NCI-H524 (cell line): ENCODE measurements at places on chromosomes 2 and 18.
A peak's percentile ranks its signal among the peaks of the same experiment; 100 is the strongest.

DNA sequence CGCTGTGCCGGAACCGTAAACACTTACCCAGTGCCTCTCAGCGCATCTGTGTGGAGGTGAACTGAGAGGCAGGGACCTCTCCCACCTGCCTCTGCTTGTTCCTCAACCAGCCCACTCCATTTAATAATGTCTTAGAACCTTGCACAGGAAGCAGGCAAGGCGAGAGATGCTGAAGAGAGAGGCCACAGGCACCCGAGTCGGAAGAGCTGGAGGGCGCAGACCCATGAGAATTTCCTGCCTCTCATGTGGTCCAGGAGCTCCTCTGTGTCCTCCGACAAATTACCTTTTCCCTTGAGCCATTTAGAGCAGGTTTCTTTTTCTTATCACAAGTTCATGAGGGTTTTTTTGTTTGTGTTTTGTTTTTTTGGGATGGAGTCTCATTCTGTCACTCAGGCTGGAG, 4.9 kb upstream of the RFX8 start:
- DNase-seq: no peak

DNA sequence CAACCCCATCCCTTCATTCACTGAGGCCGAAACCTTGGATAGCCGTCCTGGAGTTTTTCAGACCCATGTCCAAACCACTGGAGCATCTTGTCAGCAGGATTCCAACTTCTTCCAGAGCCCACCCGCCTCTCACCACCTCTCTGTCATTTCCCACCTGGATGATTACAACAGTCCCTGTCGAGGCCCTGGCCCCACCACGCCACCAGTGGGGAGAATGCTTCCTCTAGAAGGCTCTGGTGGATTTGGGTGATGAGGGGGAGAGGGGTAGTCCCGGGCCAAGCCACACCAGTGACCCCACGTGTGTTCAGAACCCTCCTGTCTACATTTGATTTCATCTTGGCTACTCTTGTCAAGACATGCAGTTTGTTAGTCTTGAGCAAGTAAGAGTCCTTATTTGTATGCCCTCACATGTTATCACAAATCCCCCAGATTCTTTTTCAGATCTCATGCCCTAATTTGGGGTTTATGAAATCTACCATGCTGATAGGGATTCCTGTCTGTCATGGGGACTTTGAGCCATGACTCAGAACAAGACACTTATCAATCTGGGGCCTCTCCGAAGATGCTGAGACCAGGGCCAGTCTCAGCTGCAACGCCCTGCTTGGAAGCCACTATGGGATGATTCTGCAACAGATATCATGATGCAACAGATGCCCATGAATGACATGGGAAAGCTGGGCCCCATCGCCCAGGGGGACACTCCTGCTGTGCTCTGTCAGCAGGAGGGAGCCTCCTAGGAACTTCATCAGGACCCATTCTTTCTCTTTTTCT, 186.1 kb downstream of the ZFP36L2 start:
- DNase-seq: no peak

- DNase-seq: peak; percentile 74
These were observed 223.9 kb downstream of the MYT1L start for GRCh38 chr2:2107141-2107540.

GRCh38 chr18:27735117-27735516, 441.8 kb downstream of the CDH2 start:
- DNase-seq: peak; percentile 12

DNA sequence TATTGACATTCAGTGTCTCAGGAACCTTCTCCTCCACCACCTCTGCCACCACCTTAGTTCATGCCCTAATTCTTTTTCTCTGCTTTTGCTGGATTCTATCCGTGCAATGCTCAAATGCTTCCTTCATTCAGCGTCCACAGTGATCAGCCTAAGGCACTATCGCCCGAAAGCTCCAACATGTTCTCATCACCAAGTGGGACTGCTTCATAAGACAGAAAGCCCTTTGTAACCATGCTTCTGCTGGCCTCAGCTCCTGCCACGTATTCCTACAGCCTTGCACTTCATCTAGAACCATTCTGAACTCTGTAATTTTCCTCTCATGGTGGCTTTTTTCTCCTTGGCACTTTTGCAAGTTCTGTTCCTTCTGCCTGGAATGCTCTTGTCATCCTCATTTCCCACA, 222.9 kb downstream of the HNMT start:
- no peak for DNase-seq

DNA sequence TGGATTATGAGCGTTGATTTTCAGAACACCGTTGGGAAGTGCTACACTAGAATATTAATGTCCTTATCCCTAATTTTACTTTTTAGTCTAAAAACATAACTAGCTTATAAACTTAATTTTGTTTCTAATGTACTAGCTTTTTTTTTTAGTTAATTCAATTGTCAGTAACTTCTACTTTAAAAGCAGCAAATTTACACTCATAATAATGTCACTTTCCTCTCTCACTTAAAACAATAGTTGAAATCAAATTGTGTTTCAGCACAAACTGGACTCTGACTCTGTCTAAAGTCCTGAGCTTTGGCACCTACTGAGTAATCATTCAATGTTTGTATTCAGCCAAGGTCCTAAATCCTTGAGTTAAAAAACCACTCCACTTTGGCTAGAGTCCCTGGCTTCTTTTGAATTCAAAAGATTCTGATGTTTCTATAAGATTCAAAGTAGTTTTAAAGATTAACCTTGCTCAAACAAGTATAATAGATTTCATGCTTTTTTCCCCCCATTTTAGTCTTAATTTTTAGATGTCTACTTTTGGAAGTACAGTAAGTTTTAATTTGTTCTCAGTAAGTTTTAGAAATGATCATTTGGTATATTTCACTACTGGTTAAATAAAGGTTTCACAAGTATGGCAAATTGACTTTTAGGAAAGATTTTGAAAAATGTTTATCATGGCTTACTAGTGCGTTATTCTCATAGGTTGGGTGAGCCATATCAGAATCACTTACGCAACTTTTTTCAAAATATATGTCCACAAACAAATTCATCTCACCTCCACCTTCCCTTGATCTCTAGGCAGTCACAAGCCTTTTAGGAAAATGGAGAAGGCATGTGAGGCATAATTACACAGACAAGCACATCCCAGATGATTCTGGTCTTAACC, 23.4 kb downstream of the CCNYL1 start:
- DNase-seq: no peak

GRCh38 chr18:57748770-57749603, 54.1 kb downstream of the ATP8B1 start:
- DNase-seq: no peak

GRCh38 chr2:236657801-236658200, 88.2 kb downstream of the ACKR3 start:
- DNase-seq: no peak

DNA sequence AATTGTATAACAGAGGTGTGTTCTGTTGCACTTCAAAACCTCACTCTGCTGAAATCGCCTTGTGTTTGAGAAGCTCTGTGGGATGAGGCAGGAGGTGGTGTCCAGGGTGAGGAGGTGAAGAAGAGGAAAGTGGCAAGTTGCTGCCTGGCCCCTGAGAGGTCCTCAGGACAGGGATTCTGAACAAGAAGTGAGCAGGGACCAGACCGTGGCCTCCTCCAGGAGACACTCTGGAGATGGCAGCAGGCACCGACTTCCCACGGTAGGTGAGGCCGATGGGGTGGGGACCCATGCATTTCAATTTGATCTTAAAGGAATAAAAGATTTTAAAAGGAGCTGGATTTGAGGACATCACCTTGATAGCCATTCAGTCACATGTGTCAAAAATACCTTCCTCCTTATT, 37.5 kb upstream of the LAMA1 start:
- DNase-seq: no peak

GRCh38 chr2:239381709-239382134, 19.1 kb downstream of the HDAC4 start:
- DNase-seq: no peak

DNA sequence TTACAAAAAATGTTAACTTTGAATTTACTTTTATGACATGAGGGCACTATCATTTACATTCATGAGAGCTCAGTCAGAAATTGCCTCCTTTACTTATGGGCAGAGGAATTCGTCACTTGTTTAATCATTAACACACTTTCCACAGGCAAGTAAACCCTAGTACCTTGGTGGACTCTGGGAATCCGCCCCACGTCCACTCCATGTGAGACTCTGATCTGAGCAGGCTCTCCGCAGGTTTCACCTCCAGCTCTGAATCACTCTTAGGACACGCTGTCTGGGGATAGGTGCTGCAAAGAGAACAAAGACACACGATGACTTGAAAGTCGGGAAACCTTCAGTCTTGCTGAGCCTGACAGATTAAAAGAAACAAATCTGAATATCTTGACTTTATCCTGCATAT, 73.6 kb downstream of the LPIN2 start:
- no peak for DNase-seq

DNA sequence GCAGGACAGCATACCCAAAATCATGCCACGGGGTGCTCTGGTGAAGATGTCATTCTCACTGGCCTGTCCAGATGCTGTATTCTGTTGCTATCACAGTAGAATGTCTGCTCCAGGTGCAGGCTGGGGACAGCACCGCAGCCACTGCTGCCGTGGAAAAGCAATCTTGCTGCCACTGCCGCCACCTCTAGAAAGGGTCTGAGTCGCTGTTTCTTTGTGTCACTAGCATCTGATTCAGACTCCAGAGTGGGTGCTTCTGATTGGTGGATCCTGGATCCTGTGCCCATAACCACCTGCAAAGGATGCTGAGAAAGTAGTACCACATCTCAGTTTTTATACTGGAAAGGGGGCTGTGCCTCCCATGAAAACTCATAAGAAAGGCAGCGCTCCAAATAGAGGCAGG, 45.3 kb upstream of the CTLA4 start:
- DNase-seq: no peak

DNA sequence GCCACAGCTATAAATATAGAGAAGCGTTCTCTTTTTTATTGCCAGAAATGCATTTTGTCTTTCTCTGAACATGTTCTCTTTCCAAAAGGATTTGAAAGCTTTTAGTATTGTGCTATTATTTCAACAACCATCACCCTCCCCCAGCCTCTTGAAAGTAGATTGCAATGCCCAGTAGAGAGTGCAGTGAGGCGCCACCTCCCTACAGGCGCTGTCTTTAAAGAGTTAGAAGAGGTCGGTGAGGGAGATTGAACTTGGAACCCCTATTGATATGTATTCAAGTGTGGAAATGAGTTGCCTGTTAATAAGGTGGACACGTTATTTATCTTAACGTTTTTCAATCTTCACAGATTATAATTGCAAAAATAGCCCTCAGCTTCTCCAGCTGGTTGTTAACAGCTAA, 360.3 kb downstream of the LRP1B start:
- DNase-seq: no peak

DNA sequence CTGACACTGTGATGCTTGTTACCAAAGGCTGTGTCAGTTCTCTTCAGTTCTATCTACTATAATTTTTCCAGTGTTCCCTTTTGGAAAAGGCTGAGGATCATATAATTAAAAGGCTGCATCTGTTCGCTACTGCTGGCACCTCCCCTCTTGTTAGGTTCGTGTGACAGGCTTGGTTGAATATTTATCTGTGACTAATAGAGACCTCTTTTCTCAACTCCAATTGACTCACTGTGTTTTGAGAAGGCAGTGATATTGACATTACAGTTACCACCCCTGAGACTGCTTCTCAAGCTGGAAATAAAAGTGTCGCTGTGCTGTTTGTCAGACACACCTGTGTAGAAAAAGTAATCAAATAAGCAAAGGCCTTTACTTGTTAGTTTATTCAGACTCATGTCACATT, 205.5 kb upstream of the KCNH7 start:
- no peak for DNase-seq

GRCh38 chr2:229586012-229586411, 128.3 kb downstream of the DNER start:
- DNase-seq: no peak

GRCh38 chr2:72543497-72544216, 282.2 kb downstream of the EXOC6B start:
- no peak for DNase-seq

GRCh38 chr2:53510401-53510800, 257.2 kb upstream of the CHAC2 start:
- DNase-seq: peak; percentile 76

- no peak for DNase-seq
These were observed 62.3 kb upstream of the YWHAQ start for GRCh38 chr2:9693196-9693491.

DNA sequence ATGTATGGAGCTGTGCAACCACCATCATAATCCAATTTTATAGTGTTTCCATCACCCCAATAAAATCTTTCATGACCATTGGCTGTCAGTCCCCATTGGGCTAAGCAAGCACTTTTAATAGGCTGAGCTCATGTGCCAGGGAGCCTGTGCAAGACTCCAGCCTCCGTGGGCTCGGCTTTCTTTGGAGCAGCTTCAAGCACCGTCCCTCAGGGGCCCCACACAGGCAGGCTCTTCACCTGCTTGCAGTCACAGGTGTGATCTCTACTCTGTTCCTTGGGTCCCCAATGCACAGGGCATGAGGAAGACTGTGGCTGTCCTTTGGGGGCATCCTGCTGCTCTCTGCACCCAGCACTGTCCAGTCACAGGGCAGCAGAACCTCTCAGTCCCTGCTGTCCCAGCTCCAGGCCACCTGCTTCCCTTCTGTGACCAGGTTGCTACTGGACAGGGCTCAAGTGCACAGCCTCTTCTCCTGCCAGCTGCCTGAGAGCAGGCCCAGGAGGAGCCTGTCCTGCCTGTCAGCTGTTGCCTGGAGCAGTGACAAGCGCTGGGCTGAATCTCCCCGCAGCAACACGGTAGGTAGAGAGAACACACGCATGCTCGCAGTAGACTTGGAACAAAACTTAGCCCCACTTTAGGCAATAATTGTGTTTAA, 40.7 kb upstream of the TMEM131 start:
- DNase-seq: peak; percentile 60

- DNase-seq: no peak
These were observed 114.1 kb downstream of the MMADHC start for GRCh38 chr2:149473521-149473920.

- DNase-seq: peak; percentile 5
These were observed 34.2 kb downstream of the CHRNA1 start for GRCh38 chr2:174729797-174730697.
